Inflammatory macrophage treated with lipopolysaccharide for 1 hour (primary cell): ENCODE measurements at places on chromosomes 6 and 20.

GRCh38 chr20:1225263-1225782, 521 bp upstream of the RAD21L1 start:
- no peak for DNase-seq

DNA sequence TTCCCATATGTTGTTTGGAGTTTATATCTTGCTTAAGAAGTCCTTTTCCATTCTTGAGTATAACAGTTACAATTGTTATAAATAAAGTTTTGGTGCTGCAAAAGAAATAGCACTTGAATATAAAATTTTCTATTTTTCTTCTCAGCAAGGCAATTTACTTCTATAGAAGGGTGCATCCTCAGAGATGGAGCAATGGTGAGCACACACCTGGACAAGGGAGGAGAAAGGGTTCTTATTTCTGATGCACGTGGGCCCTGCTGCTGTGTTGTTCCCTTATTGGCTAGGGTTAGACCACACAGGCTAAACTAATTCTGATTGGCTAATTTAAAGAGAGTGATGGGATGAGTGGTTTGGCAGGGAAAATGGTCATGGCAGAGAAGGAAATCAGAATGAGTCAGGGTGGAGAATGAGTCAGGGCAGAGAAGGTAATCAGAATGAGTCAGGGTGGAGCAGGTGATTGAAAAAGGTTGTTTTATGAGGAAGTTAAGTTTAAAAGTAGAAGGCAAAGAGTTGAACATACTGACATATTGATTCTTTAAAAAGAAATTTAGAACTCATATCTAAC, 38.0 kb downstream of the CST8 start:
- no peak for DNase-seq

GRCh38 chr20:38985603-38986170, 23.5 kb downstream of the DHX35 start:
- DNase-seq: no peak

GRCh38 chr6:137550535-137550934, 56.3 kb upstream of the OLIG3 start:
- no peak for DNase-seq

GRCh38 chr20:53706466-53707370, 113.1 kb upstream of the ZNF217 start:
- no peak for DNase-seq

- DNase-seq: no peak
Measured at GRCh38 chr6:5464099-5464885, 203.0 kb downstream of the FARS2 start.

DNA sequence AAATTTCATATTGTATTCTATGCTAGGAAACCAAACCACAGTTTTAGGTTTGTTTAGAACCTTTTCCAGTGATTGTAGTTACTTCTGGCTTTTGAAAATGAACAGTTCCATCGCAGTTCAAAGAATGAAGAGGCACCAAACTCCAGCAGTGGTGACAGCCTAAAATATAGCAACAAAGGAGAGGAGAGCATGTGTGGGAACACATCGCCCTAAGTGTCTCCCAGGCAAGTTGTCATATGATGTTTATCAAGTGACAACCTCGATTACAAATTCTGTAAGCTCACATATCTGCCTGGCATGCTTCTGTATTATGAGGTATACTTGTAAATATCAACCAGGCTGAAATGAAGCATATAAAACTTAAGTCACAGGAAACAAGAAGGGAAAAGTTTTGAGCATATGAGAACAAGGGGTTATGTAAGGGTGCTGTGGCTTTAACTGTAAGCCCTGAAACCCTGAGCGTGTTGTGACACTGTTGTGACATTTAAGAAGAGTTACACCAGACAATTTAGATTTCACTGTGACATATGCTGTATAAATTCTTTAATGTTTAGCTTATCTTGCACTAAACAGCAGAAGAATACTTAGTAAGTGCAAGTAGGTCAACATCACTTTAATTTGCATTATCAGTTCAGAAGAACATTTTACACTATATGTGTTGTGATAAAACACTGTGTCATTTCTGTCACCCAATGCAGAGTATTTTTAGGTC, 29.1 kb upstream of the FBXL4 start:
- DNase-seq: no peak

- no peak for DNase-seq
Measured at GRCh38 chr20:57658833-57659516, 38.7 kb upstream of the ZBP1 start.

DNA sequence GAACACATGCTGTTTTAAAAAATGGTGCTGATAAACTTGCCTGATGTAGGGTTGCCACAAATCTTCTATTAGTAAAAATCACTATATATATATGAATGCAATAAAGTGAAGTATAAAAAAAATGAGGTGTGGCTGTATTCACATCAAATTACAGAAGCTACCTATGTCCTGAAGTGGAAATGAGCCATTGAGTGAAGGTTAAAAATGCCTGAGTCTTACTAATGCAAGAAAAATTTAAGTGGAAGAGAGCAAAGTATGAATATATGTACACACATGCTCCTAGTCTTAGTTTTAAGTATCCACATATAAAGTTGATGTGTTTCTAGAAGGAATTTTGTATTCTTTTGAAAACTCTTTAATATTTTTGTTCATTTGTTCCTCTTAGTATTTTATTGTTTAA, 808.3 kb upstream of the MAN1A1 start:
- DNase-seq: no peak

- no peak for DNase-seq
Measured at GRCh38 chr6:152399399-152399798, 237.8 kb downstream of the SYNE1 start.

- DNase-seq: peak; percentile 65
Measured at GRCh38 chr6:134176264-134176975, 124.0 kb upstream of the SLC2A12 start.

- no peak for DNase-seq
Measured at GRCh38 chr20:50187403-50188051, 3.1 kb upstream of the CEBPB start.

DNA sequence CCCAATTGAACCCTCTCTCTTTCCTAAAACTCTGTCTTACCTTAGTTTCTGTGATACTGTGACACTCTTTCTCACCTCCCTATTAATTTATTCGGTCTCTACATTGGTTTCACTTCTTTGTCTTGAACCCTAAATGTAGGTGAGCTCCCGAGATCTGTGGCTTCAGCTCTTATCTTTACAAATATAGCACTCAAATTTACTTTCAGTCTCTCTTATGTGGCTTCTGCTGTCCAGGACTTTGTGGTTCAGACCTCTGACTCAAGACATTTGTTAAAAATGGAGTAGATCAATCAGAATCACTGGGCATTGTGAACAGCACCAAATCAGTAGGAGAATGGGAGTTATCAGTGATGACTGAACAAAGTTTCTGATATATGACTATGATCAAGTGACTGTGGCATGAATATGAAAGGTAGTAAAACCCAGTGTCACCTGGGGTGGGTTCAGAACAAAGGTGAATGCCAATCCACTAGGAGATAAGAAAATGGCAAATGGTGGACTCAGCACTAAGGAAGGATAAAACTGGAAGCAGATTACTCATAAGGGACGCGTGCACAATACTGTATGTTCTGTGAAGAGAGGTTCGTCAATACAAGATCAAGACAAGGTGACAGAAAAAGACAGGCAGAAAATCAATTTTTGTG, 27.2 kb downstream of the IL17F start:
- no peak for DNase-seq

DNA sequence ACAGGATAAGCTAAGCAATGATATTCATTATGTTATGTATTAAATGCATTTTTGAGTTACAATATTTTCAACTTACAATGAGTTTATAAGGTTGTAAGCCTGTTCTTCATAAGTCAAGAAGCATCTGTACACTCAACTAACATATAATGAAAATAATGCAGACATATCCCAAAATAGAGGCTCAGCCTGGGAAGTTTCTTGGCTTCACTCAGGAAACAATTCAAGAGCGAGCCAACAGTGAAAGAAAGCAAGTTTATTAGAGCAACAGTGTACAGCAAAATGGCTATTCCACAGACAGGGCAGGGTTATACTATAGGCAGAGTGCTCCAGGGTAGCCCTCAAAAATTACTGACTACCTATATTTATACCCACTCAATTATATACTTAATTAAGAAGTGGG, 1581.8 kb downstream of the HACE1 start:
- no peak for DNase-seq
